Mesenteric fat pad (tissue), 1 donor: ENCODE measurements at places on chromosomes 11 and 22.

- DNase-seq: peak; percentile 12
Measured at GRCh38 chr11:62954478-62954877, 30.3 kb downstream of the SLC22A6 start.

GRCh38 chr11:99406345-99406744, 385.6 kb downstream of the CNTN5 start:
- DNase-seq: no peak

- no peak for DNase-seq
Measured at GRCh38 chr11:7591107-7591894, 77.5 kb downstream of the PPFIBP2 start.

GRCh38 chr11:59616396-59616982, 915 bp upstream of the OSBP start:
- DNase-seq: peak; percentile 94

DNA sequence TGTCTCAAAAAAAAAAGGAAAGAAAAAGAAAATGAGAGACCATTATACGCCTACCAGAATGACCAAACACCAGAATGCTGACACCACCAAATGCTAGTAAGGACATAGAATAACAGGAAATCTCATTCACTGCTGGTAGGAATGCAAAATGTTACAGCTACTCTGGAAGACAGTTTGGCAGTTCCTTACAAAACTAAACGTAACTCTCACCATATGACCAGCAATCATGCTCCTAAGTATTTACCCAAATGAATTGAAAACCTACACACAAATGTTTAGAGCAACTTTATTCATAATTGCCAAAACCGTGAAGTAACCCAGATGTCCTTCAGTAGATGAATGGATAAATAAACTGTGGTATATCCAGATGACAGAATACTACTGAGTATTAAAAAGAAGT, 7.2 kb downstream of the CHKA start:
- no peak for DNase-seq

DNA sequence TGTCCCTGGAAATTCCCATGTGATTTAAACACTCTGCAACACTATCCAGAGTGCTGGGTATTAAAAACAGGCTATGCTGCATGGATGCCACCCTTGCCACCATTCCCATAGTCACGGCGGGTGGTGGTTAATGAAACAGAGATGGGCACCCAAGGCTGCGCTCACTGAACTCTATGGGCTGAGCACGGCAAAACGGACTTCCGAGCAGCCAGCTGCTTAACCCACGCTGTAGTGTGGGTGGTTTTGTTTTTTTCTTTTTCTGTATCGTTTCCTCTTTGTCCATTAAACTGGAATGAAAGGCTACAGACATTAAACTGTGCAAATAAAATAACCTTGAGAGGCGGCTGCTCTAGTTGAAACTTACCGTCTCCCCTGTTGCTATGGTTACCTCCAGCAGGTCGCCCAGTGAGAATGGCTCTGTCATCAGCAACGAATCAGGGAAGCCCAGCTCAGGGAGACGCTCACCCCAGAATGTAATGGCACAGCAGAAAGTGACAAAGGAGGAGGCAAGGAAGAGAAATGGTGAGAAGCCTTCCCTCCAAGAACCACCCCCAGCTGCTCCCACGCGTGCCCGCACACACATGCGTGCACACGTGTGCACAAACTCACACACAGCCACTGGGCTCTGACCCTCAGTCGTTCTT, 102.1 kb downstream of the C11orf91 start:
- DNase-seq: no peak

- no peak for DNase-seq
Measured at GRCh38 chr11:68673306-68673945, 10.9 kb upstream of the GAL start.

DNA sequence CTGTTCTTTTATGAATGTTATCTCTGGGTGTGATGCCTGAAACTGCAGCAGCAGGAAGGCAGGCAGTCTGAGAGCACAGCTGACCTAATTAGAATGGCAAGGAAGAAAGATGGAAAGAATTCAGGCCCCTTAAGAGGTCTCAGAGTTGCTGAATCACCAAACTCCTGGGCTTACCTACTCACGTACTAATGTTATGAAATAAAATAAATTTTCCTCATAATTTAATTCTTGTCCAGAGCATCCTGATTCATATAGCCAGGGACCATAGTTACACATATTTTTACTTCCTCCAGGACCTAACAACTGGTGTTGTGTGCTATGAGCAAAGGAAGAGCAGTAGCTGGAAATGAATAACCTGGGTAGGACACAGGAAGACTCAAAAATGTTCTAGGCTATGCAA, 41.9 kb downstream of the SNX19 start:
- no peak for DNase-seq

- DNase-seq: no peak
Measured at GRCh38 chr11:9847636-9848035, 183.8 kb downstream of the SWAP70 start.
